ENCODE measurements at places on chromosomes 2 and 18.
A peak's percentile ranks its signal among the peaks of the same experiment; 100 is the strongest.

DNA sequence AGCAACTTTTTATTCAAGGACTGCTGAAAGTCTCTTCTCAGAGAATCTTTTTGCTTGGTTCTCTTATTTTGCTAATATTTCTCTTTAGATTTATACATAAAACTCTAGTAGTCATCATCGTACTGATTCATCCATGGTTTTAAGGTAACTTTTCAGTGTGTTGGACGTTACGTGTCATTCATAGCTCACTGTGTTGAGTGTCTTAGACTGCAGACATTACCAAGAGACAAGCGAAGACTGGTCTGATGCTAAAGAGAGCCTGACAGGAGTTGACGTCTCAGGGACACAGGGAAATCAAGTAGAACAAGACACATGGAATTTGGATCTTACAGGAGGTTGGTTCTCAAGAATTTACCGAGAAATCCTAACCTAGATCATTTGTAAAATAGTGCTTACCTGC, 25.5 kb downstream of the RBM44 start:
- H3K4me3 ChIP-seq = no peak overlapping the region
- H3K4me1 ChIP-seq = peaks cover 8% of the 10 kb centered on the region
- H3K36me3 ChIP-seq = no peaks in the 10 kb centered on the region
- DNase-seq = no peak
- no peaks in the 10 kb centered on the region for H3K27me3 ChIP-seq

DNA sequence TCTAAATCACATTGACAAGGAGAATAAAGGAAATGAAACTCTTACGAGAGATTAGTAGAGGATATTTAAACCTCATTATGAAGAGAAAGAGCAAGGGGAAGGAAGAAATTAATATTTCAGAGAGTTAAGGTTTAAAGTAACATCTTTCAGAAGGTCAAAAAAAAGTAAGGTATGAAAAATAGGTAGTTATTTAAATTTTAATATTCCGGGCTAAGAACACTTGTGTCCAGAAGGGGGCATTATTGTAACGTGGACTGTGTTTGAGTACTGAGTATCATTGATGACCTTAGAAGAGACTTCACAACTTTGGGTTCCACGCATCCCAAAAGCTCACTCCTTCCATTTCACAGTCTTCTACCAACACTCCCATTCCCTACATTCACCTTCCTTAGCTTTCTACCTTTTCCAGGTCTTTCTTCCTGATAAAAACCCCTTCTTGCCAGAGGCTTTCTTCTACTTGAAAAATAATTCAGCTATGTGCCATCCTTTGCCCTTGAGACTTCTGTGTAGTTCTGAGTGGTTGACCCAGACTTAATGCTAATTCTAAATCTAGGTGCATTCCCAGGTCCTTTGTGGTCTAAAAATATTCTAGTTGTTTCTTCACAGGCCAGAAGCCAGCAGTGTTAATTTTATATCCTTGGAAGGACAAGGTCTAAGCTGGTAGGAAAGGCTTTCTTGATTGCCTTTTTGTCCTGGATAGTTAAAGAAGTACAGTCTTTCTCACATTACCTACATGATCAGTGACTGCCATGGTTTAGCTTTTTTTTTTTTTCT, 16.5 kb downstream of the DYNC1I2 start:
- DNase-seq = no peak
- H3K4me3 ChIP-seq = no peak overlapping the region
- H3K36me3 ChIP-seq = peaks cover 54% of the 10 kb centered on the region
- peaks cover 17% of the 10 kb centered on the region for H3K4me1 ChIP-seq
- H3K27me3 ChIP-seq = no peaks in the 10 kb centered on the region

- H3K4me1 ChIP-seq = no peaks in the 10 kb centered on the region
- H3K27me3 ChIP-seq = no peaks in the 10 kb centered on the region
- no peaks in the 10 kb centered on the region for H3K36me3 ChIP-seq
- H3K27ac ChIP-seq = no peak overlapping the region
These were observed 87.1 kb downstream of the GPR39 start for GRCh38 chr2:132503701-132504100.

DNA sequence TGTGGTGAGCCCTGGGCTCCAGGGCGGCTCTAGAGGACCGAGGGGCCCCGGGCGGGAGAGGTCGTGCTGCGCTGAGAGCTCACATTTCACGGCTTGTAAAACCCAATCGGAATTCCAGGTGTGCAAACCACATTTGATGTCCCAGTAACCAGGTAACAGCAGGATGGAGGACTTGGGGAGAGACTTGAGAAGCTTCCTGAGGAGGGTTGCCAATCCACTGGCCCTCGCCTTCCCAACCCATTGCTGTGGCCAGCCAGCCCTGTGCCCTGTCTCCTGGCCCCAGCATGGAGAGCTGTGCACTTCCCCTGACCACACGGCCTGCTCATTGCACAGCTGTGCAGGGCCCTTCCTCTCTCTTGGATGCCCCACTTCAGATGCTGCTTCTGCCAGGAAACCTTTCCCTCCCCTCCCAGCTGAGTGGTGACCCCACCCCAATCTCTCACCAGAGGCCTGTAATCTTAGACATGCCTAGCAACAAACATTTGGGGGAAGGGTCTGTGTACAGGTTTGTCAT, 39.6 kb downstream of the ASB1 start:
- peaks cover 10% of the 10 kb centered on the region for H3K36me3 ChIP-seq
- DNase-seq = no peak
- H3K27me3 ChIP-seq = no peaks in the 10 kb centered on the region
- peaks cover 4% of the 10 kb centered on the region for H3K4me1 ChIP-seq
- H3K4me3 ChIP-seq = no peak overlapping the region

- H3K4me3 ChIP-seq = no peak overlapping the region
- no peak overlapping the region for H3K27ac ChIP-seq
- no peak for DNase-seq
- no peaks in the 10 kb centered on the region for H3K4me1 ChIP-seq
- H3K36me3 ChIP-seq = no peaks in the 10 kb centered on the region
These were observed 61.1 kb upstream of the ID2 start for GRCh38 chr2:8620611-8621382.

GRCh38 chr18:33951031-33951430, 273.7 kb downstream of the NOL4 start:
- no peak overlapping the region for H3K27ac ChIP-seq
- H3K36me3 ChIP-seq = no peaks in the 10 kb centered on the region

DNA sequence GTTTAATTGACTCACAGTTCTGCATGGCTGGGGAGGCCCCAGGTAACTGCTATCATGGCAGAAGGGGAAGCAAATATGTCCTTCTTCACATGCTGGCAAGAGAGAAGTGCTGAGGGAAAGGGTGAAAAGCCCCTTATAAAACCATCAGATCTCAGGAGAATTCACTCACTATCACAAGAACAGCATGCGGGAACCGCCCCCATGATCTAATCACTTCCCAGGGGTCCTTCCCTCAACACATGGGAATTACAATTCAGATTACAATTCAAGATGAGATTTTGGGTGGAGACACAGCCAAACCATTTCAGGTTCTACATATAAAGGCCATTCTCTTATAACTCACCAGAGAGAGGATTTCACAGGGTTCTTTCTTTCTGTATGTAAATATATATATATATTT, 62.9 kb downstream of the VRK2 start:
- H3K4me1 ChIP-seq = peaks cover 53% of the 10 kb centered on the region
- DNase-seq = no peak
- no peaks in the 10 kb centered on the region for H3K27me3 ChIP-seq

DNA sequence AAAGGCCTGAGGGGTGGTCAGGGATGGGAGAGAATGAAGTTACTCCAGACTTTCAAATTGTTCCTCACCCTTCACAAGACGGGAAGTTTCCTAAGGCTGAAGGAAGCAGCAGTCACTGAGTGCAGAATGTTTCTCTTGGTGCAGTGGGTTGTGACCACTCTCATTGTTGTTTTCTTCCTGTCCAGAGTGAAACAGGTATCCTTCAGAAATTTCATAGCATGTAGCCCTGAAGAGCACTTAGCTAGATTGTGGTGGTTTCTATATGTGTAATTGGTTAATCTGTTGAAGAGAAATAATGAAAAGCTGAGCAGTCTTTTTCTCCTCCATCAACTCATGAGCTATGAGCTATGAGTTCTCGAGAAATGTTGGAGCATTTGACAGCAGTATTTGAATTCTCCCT, 96.8 kb downstream of the GPD2 start:
- no peaks in the 10 kb centered on the region for H3K27me3 ChIP-seq

DNA sequence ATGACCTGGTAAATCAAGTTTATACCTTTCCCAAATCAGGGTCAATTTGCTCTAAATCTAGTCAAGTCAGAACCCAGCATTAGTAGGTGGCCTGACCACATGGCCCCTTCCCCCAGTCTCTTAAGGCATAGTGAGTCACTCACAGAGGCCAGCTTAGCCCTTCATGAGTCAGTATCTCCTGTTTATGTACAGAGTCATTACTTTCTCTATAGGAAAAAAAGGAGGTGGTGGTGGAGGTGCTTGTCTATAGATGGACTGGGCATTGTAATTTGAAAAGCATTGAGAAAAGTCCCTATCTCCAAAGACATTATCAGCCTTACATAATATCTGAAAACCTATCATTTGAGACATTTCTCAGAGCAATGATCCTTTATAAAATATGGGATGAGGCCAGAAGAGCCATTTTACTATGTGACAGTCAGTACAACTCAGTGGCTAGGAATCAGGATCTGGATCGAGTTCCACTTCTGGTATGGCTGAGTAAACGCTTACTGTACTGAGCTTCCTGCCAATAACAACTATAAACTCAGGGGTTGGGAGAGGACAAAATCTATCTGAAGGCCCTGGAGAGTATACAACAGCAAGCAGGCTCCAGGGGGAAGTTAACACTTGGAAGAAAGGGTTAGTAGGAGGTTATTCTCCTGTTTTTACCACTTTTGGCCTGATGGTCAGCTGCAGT, 22.5 kb upstream of the SIGLEC15 start:
- H3K27me3 ChIP-seq = no peaks in the 10 kb centered on the region
- peaks cover 13% of the 10 kb centered on the region for H3K36me3 ChIP-seq
- H3K4me1 ChIP-seq = peaks cover 43% of the 10 kb centered on the region
- H3K4me3 ChIP-seq = no peak overlapping the region
- peak overlapping the region; percentile 100 for H3K27ac ChIP-seq

- H3K36me3 ChIP-seq = no peaks in the 10 kb centered on the region
- no peaks in the 10 kb centered on the region for H3K4me1 ChIP-seq
- no peak overlapping the region for H3K4me3 ChIP-seq
- H3K27ac ChIP-seq = no peak overlapping the region
These were observed 53.2 kb upstream of the MAT2A start for GRCh38 chr2:85485815-85486214.

GRCh38 chr2:98324181-98324580, 22.1 kb upstream of the CNGA3 start:
- no peak for DNase-seq
- no peak overlapping the region for H3K4me3 ChIP-seq
- H3K36me3 ChIP-seq = no peaks in the 10 kb centered on the region
- no peak overlapping the region for H3K27ac ChIP-seq
- H3K4me1 ChIP-seq = no peaks in the 10 kb centered on the region
- no peaks in the 10 kb centered on the region for H3K27me3 ChIP-seq

GRCh38 chr2:119958670-119959268, 54.1 kb upstream of the EPB41L5 start:
- no peaks in the 10 kb centered on the region for H3K4me1 ChIP-seq
- peaks cover 42% of the 10 kb centered on the region for H3K36me3 ChIP-seq
- DNase-seq = no peak
- H3K27me3 ChIP-seq = no peaks in the 10 kb centered on the region
- no peak overlapping the region for H3K27ac ChIP-seq

GRCh38 chr2:113169002-113169530, 4.7 kb upstream of the PSD4 start:
- H3K27ac ChIP-seq = no peak overlapping the region
- H3K4me3 ChIP-seq = no peak overlapping the region
- H3K4me1 ChIP-seq = peaks cover 8% of the 10 kb centered on the region
- no peak for DNase-seq

Measured in RWPE2 (cell line).